ENCODE measurements at places on chromosomes 3 and 15. TPM values are rescaled to one million over a fixed set of nuclear protein-coding genes. Genes with fewer than 3 reads are reported as not detected.

- DNase-seq, result no peak
Measured at GRCh38 chr15:80242802-80243201, 9.2 kb downstream of the CTXND1 start.

DNA sequence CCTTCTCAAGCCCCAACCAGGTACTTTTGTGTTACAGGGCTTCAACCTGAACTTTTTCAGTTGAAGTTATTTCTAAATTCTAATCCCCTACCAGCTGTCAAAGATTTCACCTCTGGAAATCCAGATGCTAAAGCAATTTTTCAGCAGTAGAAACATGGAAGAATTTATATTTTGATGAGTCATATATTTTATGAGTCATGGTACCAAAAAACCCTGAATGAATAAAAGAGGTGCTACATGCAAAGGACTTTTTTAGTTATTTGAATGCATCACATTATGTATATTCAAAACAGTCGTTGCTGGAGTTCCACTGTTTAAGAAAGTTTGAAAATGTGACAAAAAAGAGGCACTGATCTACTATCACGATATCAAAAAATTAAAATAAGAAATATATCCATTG lies 96.0 kb upstream of the ZNF385D start:
- DNase-seq, result no peak

GRCh38 chr3:188631291-188632010 lies 477.5 kb downstream of the LPP start:
- no peak for DNase-seq

DNA sequence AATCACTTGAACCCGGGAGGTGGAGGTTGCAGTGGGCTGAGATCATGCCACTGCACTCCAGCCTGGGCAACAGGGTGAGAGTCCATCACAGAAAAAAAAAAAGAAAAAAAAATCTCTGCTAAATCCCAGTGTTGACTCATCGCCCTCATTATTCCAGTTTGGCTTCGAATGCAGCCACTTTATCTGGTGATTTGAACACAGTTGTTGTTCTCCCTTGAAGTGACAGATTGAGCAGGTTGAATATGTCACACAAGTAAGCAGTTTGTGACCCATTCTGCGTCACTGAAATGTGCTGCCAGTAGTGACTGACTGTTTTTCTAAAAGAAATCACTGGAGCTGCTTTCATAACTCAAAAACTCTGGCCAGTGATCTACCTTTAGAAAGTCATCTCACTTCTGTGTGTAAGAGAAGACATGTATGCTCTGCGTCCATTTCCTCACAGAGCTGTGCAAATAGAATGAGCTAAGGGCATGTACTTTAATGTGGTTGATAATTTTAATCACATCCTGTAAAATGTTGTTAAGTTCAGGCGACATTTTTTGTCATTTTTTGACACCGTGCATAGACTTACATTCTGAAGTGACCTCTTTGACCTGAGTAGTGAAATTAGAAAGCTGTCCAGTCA lies 12.5 kb downstream of the DOCK3 start:
- no peak for DNase-seq

DNA sequence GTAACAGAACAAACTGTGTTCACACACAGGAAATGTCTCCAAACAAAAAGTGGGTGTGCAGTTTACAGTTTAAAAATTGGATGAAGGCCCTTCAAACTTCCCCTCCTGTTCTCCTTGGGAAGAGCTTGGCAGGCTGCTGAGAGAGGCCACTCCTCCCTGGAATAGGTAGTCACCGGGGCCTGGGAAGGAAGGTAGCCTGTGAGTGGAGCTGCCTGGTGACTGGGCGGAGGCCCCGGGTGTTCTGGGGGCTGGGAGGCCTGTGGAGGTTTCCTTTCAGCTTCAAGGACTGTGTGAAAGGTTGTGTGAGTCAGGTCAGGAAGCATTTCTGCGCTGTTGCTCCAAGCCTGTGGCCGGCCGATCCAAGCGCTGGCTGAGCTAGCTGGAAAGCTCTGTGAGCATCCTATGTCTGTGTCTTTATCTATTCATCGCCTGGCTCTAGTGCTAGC lies 14.1 kb downstream of the SLCO3A1 start:
- peak; percentile 88 for DNase-seq

GRCh38 chr15:45448066-45448915 lies 69.9 kb upstream of the GATM start:
- DNase-seq, result no peak

- no peak for DNase-seq
Measured at GRCh38 chr3:102195198-102195948, 239.4 kb upstream of the ZPLD1 start.

DNA sequence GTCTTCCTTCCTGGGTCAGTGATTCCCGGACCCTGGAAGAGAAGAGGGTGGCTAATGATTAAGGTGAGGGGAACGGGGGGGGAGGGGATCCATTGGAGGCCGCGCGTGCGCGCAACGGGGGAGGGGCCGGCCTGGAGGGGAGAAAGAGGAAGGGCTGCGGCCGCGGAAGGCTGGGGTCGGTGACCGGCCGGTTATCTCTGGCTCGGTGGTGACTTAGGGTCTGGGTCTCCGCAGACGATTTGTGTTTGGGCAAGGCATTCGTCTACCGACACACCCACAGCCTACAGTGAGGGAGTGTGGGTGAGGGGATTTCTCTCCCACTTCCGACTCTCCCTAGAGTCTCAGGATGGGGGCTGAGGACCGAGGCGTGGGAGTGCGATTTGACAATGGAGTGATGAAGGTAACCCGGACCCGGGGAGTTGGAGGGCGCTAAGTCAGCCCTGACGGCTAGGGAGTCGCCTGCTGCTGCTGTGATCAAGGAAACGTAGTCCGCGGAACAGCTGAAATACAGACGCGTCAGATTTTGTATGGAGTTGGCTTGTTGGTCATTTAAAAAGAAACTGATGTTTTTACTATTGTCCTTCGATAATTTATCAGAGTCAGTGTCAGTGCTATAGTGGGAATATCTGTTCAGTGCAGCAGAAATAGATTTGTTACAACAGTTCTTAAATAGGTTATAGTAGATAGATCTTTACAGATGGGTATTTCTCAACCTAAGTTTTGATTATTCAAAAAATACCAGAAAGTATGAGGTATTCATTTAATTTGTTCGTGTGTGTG lies 733 bp downstream of the RNF111 start:
- DNase-seq, result peak; percentile 93

GRCh38 chr3:58588030-58588614 lies 10.9 kb upstream of the FAM107A start:
- DNase-seq, result no peak

DNA sequence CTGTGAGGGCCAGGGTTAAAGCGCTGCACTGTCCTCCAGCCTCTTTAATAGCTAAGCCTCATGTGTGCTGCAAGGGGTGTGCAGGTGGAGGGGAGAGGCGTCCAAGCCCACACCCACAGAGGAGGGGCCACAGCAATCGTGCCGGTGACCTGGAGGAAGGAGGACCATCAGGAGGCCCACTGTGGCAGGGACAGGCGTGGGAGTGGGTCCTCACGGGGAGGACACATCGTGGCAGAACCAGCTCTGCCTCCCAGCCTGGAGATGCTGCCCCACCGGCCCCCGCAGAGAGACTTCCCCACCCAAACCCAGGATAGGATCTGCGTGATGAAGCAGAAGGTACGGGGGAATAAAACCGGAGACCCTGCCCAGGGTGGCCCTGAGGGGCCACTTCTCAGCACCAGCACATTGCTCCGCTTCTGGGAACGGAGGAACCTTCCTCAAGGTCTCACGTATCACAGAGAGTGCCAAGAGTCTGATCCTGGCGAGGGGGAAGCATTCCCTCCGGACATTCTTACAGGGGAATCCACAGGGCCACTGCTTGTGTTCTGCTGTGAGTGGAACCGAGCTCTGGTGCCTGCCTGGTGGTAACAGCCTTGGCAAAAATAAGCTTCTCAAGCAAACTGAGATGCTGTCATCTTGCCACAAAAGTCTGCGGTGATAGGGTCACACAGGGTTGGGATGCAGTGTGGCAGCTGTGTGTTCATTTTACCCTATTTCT lies 199.8 kb downstream of the XXYLT1 start:
- peak; percentile 69 for DNase-seq

GRCh38 chr3:152308475-152308844 lies 39.7 kb downstream of the MBNL1 start:
- DNase-seq, result no peak

- DNase-seq, result no peak
Measured at GRCh38 chr15:39347453-39347852, 233.4 kb upstream of the THBS1 start.

DNA sequence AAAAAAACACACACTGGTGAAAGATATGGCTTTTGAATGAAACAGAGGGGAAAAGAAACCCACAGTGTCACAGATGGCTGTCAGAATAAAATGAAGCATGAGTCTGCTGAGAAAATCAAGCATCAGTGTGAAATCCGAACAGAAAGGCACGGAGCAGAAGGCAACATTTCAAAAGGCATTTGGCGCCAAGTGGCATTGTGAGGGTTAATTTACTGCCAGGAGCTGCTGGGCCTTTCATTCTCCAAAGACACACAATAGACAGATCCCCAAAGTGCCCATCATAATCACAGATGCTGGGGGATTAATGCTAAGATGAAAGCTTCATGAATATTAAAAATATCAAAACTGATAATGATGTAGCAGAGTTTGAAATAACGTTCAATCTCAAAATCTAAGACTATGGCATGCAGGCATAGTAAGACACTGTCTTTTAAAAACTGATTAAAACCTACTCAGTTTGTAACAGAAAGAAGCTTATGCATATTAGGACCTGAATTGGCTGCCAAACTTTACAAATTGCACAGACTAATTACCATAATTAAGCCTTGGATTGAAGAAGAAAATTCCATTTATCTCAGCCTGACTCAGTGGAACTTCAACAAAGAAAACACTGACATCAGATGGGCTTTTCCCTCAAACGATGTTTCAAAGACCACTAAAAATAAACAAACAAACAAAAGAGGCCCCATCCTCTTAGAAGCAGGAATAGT lies 589.2 kb downstream of the ROBO1 start:
- DNase-seq, result no peak

- DNase-seq, result no peak
Measured at GRCh38 chr3:122080207-122080587, 25.0 kb downstream of the CD86 start.

SAMMSON gene
- total RNA-seq, result 0.27 TPM

MEGF11 gene
- not detected for total RNA-seq

GOLGA8T gene
- total RNA-seq, result 1.6 TPM

ALS2CL gene
- 32.5 TPM for total RNA-seq

COL8A1 gene
- total RNA-seq, result 28.5 TPM

RPL39L gene
- 5.4 TPM for total RNA-seq

CLDN18 gene
- total RNA-seq, result not detected

COL6A6 gene
- total RNA-seq, result 0.19 TPM

CELF6 gene
- 0.70 TPM for total RNA-seq

CCR8 gene
- total RNA-seq, result not detected

CA12 gene
- total RNA-seq, result 0.11 TPM

CD200 gene
- 1.4 TPM for total RNA-seq

ZNF80 gene
- not detected for total RNA-seq

CERS3 gene
- 0.24 TPM for total RNA-seq

NLGN1 gene
- total RNA-seq, result 18.3 TPM

GOLGA6C gene
- total RNA-seq, result not detected

All from cardiac septum (tissue), 1 donor.